ENCODE measurements at places on chromosomes 5 and 9.

DNA sequence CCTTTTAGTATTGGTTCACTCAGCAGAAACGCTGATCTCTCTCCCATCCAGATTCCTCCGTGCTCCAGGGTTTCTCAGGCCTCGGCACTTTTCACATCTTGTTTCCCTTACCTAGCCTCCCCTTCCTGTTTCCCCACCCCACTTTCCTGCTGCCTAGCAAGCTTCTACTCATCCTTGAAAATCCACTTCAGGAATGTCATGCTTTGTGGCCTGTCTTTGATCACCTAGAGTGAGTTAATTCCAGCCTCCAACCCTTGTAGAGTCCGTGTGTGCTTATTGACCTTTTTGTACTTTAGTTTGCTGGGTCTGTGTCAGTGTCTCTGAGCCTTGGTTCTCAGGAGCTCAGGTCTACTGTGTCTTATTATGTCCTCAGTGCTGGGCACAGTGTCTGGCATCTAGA lies 116.6 kb downstream of the AOPEP start:
- DNase-seq: no peak

- no peak for DNase-seq
These were observed 28.8 kb upstream of the RNU6ATAC start for GRCh38 chr9:134192951-134193731.

GRCh38 chr5:113719549-113719948 lies 206.1 kb downstream of the YTHDC2 start:
- no peak for DNase-seq

DNA sequence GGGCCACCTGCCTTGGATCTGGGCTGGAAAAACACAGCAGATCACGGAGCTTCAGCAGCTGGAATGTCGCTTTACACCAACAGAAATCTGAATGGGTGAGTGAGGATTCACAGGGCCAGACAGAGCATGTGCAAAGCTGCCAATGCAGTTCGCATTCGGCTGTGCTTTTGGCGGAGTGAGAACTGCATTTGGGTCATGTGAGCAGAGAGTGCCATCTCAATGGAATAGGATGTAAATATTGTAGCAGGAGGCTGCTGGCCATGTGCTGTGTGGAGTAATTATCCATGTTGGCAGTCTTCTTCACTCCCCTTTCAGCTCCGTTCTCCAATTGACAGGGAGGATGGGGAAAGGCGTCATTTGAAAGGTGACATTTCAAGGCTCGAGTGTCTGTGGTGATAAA lies at the start of gene ANKRD55:
TSS of gene ANKRD55 (minus strand) at position 101 of the 400 bp plus-strand sequence. CDS start 417 bp downstream, outside the sequence.
- no peak for DNase-seq

GRCh38 chr5:73155271-73156222 lies 17.4 kb upstream of the TMEM174 start:
- no peak for DNase-seq

- DNase-seq: no peak
These were observed 4.5 kb downstream of the ELAVL2 start for GRCh38 chr9:23821375-23822181.

DNA sequence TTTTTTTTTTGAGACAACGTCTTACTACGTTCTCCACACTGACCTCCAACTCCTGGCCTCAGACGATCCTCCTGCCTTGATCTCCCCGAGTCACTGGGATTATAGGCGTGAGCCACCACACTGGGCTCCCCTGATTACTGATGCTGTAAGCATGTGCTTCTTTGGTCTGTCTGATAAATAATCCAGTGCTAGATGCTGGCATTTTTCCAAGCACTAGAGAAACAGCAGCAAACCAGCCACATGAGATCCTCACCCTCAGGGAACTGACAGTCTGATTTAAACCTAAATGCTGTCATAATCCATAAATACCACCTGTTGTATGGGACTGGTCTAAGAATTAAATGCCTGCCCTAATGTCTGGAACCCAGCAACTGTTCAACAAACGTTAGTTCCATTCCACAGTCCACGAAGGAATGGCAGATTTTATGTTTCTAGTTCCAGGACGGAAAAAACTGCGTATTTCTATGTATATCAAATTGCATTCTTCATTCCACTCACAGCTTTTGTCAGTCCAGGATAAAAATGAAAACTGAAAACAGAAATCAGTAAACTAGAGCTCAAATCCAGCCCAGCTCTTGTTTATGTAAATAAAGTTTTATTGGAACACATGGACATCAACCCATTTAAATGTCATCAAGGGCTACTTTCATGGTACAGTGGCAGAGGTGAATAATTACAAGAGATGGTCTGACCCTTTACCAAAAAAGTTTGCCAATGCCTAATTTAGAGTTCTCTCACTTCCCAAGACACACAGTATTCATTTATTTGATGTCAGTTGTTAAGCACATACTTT lies 20.1 kb downstream of the SLC35D2 start:
- no peak for DNase-seq

- DNase-seq: no peak
These were observed 33.7 kb downstream of the LHX3 start for GRCh38 chr9:136171009-136171800.

DNA sequence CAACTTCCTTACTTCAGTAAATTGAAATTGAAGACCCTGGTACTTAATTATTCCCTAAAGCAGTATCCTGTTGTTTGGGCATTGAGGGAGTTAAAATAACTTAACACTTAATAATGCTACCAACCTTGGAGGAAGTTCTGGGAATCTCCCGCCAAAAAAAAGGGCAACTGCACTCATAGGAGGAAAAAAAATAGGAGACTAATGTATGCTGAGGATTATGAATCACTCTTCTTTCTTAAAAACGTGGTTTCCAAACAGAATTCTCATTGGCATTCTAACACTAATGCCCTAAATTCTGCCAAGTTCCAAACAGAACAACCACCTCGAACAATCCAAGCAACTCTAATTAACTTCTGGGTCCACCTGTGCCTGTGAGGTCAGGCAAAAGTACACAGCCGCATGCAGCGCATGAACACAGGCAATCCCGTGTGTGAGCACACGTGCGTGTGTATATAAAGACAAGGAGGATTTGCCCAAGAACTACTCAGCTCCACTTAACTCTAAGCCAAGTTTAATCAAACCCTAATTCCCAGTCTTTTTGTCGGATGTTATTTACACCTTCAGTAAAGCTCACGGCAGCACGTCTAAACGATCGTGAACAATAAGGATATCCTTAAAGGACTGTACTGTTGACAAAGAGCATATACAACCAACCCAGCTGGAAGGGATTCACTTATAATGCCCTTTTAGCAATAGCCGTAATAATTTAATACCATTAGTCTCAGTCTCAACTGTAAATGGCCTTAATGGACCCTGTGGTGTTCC lies 78.4 kb downstream of the EBF1 start:
- DNase-seq: no peak

DNA sequence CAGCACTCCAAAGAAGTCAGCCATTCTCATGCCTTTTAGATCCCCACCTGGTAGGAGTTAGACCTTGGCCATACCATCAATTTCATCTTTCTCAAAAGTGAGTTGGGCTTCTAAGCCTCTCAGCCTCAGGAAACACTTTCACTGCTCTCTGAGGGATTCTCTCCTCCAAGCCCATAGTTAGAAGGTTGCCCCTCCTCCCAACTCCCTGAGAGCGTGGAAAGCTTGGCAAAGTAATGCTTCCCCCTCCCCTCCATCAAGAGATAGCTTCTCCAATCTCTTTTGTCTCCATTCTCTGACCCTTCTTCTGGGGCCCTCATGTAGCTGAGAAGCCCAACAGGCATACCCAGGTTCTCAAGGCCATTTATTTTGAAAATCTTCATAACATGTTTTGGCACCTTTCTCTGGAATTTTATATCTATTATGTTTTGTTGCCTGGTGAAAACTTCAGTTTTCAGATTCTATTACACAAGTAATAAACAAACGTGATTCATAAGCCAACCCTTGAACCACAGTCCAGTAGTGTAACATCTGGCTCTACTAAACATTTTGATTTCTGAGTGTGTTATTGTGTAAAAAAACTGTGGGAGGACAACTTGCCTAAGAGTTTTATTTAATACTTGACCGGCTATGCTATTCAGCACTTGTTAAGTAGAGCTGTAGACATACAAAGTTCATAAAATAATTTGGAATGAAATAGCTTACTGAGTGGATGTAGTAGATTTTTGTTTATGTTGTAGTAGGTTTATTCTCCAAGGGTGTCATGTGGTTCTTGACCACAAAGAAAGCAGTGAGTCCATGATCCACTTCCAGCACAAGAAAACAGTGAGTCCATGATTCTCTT lies 17.1 kb downstream of the LVRN start:
- no peak for DNase-seq

DNA sequence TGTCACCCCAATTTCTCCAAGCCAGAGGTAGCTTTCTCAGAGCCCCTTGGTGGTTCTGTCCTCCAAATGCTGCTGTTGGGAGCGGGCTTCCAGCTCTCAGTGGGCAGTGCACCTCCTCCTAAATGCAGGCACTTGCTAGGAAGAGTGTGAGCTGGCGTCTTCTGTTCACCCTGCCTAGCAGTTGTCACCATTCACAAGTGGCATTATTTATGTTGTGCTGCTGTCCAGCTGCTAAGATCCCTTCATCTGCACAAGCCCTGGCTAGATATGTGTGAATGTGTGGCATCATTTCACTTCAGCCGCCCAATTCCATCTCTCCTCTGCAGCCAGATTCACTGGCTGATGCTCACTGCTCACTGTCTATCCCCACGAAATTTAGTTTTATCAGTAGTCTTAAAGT lies 43.7 kb downstream of the SLC36A1 start:
- DNase-seq: no peak

DNA sequence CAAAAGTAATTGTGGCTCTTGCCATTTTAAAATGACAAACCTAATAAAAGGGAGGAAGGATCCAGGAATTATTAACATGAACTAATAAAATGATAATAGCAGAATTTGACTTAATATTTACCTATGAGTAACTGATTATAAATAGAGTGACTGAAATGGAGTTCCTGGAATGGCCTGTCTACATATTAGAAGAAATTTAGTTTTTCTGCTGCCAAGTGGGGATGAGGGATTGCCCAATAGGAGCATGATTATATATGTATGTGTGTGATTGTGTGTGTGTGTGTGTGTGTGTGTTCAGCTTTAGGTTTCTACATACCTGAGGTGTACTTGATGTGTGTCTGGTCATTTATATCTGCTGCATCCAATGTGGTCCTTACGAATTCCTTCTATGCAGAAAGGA lies 36.6 kb upstream of the ITGA1 start:
- DNase-seq: no peak

- no peak for DNase-seq
These were observed 15.6 kb upstream of the PTGES start for GRCh38 chr9:129768486-129768885.

DNA sequence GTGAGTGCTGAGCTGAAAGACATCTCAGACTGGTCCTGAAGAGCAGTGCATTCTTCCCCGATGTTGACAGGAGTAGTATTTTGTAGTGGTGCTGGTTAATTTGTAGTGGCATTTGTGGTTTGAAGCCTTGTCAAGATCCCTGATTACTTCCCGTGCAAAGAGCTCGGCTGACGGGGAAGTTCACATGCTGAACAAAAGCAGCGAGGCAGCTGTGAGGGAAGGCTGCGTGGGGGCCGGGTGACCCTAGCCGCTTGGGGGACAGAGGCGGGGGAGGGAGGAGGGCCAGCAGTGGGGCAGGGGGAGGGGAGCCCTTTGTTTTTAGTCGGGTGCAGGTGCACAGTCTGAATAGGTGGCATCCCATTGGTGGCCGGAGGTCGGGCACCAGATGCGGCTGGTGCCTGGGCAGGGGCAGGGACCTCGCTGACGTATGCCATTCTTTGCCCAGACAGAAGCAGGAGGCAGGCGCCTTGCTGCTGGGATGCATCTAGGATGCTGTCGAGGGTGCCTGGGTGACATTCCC lies 64.7 kb downstream of the CRB2 start:
- no peak for DNase-seq

DNA sequence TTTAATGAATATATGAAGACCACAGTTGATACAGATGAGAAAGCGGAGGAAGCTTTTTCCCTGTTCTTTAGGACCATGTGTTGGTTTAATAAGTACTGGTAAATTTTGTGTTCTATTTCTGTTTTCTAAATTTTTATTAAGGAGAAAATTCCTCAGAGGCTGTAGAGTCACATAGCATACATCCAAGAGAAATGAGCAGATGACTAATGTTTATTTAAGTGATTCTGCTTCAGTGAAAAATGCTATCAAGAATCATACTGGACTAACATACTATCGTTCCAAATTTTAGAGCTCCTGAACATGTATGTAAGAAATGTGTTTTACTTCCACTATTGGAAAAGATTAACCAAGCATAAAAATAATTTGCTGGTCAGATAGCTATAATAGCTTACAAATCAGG lies 115.0 kb downstream of the KIAA1958 start:
- no peak for DNase-seq

- DNase-seq: no peak
These were observed 527.2 kb downstream of the KCTD16 start for GRCh38 chr5:144697847-144698262.

DNA sequence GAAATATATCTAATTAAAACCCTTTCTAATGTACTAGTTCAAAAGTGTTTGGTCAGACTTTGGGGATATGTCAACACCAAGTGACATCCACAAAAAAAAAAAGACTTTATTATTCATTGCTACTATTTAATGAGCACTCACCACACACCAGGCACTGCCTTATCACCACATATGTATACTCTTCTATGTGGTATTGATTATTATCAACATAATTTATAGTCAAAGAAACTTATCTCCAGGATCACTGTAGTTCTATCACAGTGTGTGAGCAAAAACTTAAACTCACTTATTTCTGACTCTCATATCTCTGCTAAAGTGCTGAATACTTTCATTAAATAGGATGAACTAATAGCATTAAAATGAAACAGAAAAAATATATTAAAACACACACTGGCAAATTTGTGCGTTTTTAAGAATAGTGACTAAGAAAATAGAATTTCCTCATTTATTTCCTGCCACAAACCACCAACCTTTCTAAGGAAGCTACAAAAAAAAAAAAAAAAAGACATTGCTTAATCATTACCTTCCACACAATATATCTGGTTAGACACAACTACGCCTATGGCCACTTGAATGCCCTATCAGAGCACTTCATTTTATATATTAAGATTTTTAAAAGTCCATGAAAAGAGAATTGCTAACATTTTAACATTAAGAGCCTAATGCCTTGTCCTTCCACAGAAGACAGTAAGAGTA lies 12.8 kb downstream of the SLCO4C1 start:
- DNase-seq: no peak

DNA sequence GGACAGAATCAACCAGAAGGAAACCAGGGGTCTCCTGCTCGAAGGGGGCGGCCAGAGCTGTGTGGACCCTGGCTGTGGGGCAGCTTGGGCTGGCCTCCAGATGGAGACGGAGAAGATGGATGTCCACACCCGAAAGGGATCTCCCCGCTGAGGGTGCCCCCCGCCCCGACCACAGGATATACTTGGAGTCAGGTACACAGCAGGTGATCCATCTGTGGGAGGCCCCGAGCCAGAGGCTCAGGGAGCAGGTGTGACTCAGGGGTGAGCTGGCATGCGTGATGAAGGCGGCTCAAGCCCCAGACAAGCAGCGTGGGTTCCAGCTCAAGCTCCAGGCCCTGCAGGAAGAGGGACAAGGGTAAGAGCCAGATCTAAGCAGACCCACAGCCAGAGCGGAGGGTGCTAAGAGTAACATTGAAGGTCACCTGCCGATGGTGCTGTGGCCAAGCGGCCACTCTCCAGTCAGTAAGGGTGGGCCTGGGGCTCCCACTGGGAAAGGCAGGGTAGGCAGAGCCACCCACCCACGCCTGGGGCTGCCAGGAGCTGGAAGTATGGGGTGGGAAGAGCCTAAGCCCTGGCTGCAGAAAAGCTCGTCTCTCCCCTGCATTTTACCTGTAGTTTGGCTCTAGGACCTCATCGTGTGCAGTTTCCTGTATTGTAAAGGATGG lies 30.6 kb upstream of the MVB12B start:
- DNase-seq: no peak

- DNase-seq: no peak
These were observed 130.1 kb downstream of the FBN2 start for GRCh38 chr5:128407944-128408343.

- no peak for DNase-seq
These were observed 151.6 kb upstream of the MEF2C start for GRCh38 chr5:89034588-89034987.

GRCh38 chr5:14669415-14669814 lies 4.9 kb downstream of the OTULIN start:
- no peak for DNase-seq

Measured in activated T-helper 1 cell treated with anti-CD3 and anti-CD28 coated beads, Interleukin-2, amount 50 U/mL, for 16 hours (primary cell).